ENCODE measurements at places on chromosomes 7 and 10. TPM values are rescaled to one million over a fixed set of nuclear protein-coding genes. Genes with fewer than 3 reads are reported as not detected.

Gene ADRA2A
- 4.2 TPM for total RNA-seq

Gene CTAGE15
- total RNA-seq: 0.13 TPM

Gene PVRIG
- total RNA-seq: not detected

Gene VSTM4
- total RNA-seq: 5.2 TPM

Gene LIPK
- not detected for total RNA-seq

Gene PON3
- total RNA-seq: not detected

Gene ASZ1
- total RNA-seq: not detected

Gene LIPF
- not detected for total RNA-seq

Gene EN2
- total RNA-seq: not detected

Gene PAX4
- not detected for total RNA-seq

Gene GIMAP8
- 2.1 TPM for total RNA-seq

Gene SFMBT2
- 1.2 TPM for total RNA-seq

Gene NEBL
- 0.06 TPM for total RNA-seq

Gene SLC16A12
- 0.53 TPM for total RNA-seq

Gene GCK
- total RNA-seq: 0.25 TPM

Gene TSPAN12
- 2.2 TPM for total RNA-seq

Gene HOXA4
- total RNA-seq: 0.12 TPM

Gene INMT
- 3.5 TPM for total RNA-seq

Gene GIMAP2
- 1.6 TPM for total RNA-seq

Gene TRIM73
- 0.13 TPM for total RNA-seq

Gene PRRT4
- total RNA-seq: under 0.01 TPM

Gene C10orf67
- not detected for total RNA-seq

Gene GFRA1
- total RNA-seq: 0.12 TPM

Gene ALOX5
- total RNA-seq: not detected

Gene PLAC9
- total RNA-seq: 73.6 TPM

Gene MRLN
- not detected for total RNA-seq

Gene NCF1
- not detected for total RNA-seq

Gene DYNC1I1
- 3.5 TPM for total RNA-seq

All from aortic smooth muscle cell (primary cell).